ENCODE measurements at places on chromosomes 1 and 21. TPM values are rescaled to one million over a fixed set of nuclear protein-coding genes. Genes with fewer than 3 reads are reported as not detected.

The MSH4 gene
- not detected for total RNA-seq

The SEC22B gene
- total RNA-seq = 40.6 TPM

The KLHDC9 gene
- total RNA-seq = 2.6 TPM

The OR10T2 gene
- not detected for total RNA-seq

The PI4KB gene
- 66.8 TPM for total RNA-seq

Measured in cardiac ventricle fibroblast (primary cell).